ENCODE measurements at places on chromosomes 7 and 10. TPM values are rescaled to one million over a fixed set of nuclear protein-coding genes. Genes with fewer than 3 reads are reported as not detected.

The TUBGCP2 gene
- 54.8 TPM for total RNA-seq

The PRSS2 gene
- not detected for total RNA-seq

The GIMAP2 gene
- total RNA-seq: not detected

DNA sequence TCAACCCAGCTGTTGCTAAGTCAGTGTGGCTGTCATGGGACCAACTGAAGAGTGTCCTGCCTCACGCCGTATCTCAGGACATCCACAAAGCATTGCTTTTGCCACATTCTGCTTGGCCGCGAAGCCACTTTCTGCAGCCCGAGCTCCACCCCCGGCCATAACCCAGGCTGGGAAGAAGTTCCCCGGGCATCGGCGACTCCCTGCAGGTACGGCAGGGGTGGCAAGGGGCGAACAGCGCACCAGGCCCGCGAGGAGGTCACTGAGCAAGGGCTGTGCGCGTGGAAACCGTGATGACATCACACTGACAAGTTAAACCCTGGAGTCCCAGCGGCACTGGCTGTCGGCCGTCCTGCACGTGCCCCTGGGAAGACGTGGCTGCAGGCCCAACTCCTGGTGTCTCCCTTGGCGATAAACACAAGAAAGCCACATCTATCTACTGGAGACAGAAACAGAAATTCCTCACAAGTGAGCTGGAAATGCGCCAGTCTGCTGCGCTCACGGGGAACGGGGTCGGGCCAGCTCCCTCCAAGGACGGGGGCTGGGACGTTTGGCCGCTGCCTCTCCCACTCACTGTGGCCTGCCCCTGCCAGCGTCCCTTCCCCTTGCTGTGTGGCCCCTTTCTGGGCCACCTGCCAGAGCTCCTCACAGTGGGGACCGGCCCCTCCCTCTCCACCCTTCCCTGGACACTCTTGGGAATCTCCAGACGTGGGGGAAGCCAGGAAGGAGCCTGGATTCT is 326.3 kb downstream of the DNAJB6 start:
- DNase-seq: no peak

GRCh38 chr10:131937836-131938235 is 37.0 kb downstream of the PPP2R2D start:
- DNase-seq: no peak

DNA sequence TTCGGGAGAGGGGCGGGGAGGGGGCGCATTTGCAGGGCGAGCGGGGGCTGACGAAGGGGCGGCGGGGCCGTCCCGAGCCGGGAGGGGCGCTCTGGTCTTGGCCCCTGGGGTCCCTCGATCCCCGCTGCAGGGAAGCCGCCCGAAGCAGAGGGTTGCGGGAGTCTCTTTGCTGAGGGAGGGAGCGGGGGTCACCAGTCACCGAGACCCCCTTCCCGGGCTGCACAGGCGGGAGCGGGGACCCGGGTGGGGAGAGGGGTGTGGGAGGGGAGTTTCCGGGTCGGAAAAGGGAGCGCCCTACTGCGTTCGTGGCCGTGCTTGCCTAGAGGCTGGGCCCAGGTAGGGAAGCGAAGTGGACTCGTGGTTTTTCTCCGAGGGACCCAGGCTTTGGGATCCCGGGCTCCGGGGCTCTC is 422 bp downstream of the AP1S1 start:
- no peak for DNase-seq

DNA sequence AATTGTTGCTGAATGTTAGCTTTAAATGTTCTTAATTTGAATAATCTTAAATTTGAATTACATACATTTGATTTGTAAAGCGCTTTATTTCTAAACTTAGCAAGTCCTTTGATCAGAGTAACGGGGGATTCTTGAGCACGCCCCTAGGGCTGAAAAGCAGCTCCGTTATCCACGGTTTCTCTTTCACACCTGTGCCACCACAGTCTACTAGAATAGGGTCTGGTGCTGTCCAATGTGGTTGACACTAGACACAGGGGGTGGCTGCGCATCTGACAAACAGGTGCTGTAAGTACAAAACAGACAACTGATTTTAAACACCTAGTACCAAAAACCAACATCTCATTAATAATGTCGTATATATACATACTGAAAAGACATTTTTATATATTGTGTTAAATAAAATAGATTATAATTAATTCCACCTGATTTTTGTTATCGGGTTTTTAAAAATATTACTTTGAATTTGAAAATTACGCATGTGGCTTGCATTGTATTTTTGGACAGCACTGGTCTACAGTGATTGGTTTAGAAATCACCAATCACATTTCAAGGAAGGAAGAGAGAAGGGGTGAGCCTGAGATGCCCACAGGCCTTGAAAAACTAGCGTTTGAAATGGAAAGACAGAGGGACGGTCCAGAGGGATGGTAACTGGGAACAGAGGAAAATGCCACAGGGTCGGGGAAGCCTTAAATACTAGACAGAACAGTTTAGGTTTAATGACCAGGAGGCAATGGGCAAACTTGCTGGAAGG is 7.3 kb downstream of the SEPHS1 start:
- no peak for DNase-seq

- no peak for DNase-seq
Observed at GRCh38 chr7:99390941-99391602, 16.5 kb downstream of the ARPC1B start.
